Midbrain (tissue), 1 donor: ENCODE measurements at places on chromosomes 6 and 20.

DNA sequence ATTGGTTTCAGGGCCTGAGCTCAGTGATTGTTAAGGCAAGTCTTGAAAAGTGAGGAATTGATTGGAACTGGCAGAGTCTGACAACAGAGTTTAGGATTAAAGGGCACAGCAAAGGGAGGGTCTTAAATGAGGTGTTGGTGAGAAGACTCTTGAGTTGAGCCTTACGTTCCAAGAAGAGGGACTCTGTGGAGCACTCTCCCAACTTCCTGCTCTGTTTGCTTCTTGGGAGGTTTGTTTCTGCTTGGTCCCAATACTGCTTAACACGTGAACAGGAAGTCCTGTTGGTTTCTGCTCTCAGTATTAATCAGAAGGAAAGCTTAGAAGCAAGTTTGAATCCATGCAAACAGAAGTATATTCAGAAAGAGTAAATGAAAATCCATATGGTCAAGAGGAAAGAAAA, 15.6 kb upstream of the SYNDIG1 start:
- peak; percentile 18 for DNase-seq

DNA sequence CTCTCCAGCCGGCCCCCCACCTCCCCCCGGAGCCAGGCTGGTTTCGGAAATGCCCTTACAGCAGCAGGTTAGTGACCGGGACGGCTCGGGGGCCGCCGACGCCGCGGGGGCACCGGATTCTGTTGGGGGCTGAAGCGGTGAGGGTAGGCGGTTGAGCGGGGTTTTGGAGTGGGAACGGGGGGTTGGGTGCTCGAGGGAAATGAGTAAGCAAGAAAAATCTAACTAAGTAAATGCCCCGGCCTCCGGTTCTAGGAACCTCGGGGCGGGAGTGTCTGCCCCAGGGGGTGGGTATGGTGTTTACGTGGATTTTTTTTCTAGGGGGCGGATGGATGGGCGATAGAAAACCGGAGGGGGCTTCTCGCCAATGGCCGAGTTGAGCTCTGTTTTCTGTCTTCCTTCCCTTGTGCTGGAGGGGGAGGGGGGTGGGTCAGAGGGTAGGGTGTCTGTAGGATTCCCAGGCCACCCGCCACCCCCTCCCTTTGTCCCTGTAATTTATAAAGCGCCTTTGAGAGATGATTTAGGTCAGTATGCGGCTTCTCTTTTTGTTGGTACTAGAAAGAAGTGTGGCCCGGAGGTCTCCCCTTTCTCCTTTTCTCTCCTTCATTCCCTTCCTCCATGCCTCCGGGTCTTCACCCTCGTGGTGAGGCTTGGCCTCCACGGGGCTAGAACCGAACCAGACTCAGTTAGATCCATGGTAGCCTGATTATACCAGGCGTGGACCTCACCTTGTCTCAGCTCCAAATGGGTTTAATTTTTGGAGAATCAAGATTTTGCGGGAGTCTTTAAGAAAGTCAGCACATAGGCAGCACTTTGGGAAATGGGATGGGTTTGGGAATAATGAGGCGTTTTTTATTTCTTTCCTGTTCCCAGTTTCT, 2.3 kb downstream of the E2F3 start:
- DNase-seq = peak; percentile 18

GRCh38 chr20:33175123-33175522, 7.2 kb downstream of the BPIFA2 start:
- no peak for DNase-seq

DNA sequence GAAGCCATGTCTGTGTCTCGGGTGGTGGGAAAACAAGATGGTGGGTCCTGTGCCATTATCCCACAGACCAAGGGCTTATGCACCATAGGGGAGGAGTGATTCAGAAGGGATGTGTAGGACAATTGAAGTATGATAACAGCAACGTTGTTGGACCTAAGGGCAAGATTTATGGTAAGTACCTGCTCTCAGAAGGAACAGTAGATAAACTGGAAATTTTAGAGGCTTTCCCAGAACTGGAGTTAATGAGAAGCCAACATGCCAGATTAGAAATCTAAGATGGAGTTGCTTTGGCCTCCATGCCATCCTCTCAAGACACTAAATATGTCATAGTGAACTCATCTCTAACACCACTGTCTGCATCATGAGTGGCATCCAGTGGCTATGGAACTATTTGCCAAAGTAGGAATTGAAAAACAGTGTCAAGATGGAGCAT, 84.7 kb upstream of the MYLIP start:
- DNase-seq = no peak

- no peak for DNase-seq
Measured at GRCh38 chr6:44453146-44453545, 65.6 kb downstream of the CDC5L start.

DNA sequence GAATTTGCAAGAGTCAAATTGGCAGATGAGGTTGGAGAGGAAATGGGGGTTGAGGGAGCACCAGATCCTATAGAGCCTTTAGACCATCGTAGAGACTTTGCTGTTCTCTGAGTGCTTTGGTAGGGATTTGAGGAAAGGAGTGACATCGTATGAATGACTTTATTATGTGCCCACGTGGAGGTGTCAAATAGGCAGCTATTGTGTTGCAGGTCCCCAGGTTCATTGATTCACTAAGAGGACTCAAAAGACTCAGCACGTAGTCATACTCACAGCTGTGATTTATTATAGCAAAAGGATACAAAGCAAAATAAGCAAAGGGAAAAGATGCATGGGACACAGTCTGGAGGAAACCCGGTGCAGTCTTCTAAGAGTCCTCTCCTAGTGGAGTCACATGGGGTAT, 2.2 kb downstream of the MTRES1 start:
- DNase-seq = no peak

- no peak for DNase-seq
Measured at GRCh38 chr6:136087986-136088385, 162.1 kb downstream of the MTFR2 start.

DNA sequence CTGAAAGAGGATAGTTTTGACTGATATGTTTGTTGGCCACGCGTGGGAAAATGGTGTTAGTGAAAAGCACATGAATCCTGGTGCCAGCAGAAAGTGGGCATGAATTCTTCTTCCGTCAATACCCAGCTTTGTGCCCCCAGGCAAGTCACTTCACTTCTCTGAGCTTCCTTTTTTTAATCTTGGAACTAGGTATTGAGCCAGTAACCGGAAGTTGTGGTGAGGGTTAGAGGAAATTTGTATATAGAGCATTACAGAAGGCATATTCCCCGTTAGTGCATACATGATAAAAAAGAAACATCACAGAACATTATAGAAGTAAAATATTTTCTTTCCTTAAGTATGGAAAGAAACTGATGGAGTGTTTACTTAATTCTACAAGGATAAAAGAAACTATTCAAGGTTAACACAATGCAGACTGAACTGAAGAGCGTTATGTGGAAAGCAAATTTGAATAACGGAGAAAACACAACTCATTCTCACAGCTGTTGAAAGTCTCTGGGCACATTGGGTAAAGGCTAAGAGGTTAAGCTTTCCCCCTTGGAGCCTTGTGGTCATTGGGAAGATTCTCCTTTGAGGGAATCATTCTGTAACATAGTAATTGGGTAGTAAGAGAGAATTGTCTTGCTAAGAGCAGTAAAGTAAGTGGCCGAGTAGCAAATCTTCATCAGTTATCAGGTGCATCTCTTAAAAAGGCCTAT, 223.1 kb downstream of the BCAS1 start:
- DNase-seq = no peak

- DNase-seq = no peak
Measured at GRCh38 chr20:57190536-57191264, 75.7 kb downstream of the BMP7 start.

DNA sequence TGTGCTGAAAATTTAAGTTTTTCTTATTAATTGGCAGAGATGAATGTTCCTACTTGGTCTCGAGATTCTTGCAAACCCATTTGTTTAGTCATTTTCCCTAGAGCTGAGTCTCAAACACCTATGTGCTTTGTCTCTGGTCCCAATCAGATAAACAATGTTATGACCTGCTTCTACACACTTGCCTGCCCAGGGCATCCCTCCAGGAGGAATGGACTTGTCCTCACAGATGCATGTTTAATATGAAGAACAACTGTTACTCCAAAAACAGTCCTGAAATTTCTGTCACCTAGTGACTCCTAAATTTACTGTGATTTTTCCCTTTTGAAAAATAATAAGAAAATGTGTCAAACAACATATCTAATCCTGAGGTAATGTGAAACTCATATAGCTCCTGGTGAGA, 43.7 kb downstream of the HDGFL1 start:
- DNase-seq = no peak

GRCh38 chr20:34880215-34880850, 3.9 kb downstream of the ACSS2 start:
- DNase-seq = peak; percentile 59

- DNase-seq = no peak
Measured at GRCh38 chr20:15630360-15630759, 942.9 kb downstream of the KIF16B start.

DNA sequence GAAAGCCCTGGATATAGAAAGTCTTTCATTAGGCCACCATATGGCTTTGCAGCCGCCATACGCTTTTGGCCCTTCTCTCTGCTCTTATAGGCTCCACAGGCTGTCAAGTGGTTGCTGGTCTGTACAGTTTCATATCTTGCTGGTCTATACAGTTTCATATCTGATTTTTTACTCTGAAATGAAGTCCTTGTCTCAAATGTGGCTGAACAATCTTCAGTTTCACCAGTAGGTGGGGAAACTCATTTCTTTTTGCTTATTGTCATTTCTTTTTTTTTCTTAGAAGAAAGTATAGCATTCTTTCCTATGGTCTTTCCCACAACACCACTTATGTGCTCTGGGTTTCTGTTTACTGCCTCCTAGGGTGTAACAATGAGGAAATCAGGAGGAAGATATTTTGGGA, 771.4 kb upstream of the MMS22L start:
- DNase-seq = no peak

- no peak for DNase-seq
Measured at GRCh38 chr6:92748131-92748530, 671.2 kb downstream of the EPHA7 start.

DNA sequence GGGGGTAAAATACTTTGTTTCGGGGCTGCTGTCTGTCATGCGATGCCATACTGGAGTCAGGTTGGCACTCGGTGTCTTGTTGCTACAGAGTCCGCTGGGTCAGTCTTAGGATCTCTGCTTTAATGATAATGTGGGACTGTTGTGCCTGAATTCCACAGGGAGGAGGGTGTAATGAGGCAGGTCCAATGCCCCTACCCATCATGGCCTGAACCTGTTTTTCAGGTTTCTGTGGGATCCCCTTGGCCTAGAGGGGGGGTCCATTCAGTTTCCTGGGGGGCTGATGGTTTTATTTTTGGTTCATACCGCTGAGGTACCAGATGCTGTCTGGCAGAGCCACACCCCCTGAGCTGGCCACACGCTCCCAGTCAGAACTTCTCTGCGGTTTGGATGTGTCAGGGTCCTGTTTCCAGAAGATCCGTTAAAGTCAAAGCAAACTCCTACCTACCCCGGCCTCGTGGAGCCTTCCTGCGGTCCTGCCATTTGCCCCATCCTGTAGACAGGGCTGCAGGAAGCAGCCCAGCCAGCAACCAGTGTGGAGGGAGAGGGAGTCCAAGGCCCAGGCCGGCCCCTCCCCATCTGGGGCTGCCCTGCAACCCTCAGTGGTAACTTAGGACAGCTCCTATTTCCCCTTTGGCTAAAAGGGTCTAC, 69.7 kb downstream of the TCP11 start:
- DNase-seq = no peak

DNA sequence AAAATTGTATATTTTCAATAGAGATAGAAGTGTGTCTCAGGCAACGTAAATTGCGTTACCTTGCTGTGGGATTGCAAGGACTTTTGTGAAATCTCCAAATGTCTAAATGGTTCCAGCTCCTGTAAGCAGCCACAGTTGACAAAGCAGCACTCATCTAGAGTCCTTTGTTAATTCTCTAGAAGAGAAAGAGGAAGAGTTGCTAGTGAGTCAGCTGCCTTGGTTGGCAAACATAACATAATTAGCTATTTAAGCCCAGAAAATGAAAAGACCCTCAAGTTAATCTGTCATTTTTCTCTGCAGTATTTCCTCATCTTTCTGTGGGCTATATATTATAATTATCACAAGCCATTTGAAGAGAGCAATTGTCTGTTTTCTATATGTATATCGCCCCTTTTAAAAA, 66.4 kb upstream of the FABP7 start:
- DNase-seq = no peak

DNA sequence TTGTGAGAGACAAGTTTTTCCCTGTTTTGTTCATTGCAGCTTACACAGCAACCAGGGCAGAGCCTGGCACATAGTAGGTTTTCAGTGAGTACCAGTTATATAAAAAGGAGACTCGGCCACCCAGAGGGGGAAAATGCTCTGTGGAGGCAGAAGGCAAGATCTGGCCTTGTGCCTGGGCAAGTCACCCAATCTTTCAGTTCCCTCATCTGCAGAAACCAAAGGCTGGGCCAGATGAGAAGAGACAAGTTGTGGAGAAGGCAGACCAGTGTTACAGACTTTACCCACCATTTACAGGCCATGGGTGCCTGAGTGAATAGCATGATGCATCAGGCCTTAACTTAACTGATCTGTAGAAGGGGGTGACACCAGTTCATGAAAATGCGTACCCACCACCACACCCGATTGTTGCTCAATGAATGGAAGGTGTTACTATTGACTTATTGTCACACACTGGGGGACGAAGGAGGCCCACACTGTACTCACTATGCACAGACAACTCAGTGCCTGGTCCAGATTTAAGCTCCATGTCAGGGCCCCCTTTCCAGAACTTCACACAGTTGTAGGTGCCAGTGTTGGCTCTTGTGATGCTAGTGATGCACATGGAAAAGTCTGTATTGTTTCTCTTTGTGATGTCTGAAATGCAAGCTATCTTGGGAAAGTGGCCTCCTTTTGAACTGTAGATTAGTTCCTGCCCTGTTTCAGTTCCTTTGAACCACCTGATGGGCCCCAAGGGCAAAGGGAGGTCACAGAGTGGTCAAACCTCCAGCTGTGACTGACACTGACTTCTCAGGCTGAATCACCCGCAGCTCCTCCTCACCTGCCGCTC, 64.3 kb upstream of the SIRPG start:
- no peak for DNase-seq

GRCh38 chr6:6593867-6594468, 5.4 kb downstream of the LY86 start:
- no peak for DNase-seq

GRCh38 chr20:24102290-24102689, 113.7 kb upstream of the GGTLC1 start:
- no peak for DNase-seq

DNA sequence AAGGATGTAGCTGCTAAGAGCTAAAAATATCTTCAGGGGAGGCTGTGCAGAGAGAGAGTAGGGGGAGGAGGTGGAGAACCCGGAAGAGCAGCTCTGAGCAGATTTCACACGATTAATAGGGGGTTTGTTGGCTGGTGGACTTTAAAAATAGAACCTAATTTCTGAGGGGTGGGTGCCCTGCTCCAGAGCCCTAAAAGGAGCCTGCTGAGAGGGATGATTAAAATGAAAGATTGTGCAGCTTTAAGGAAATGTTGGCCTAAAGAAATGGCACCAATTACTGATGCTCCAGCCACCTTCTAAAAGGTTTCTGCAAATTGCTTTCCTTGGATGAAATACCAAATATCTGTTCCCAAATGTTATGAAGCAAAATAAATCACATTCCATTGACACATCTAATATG, 202.8 kb upstream of the BTBD3 start:
- DNase-seq = no peak

DNA sequence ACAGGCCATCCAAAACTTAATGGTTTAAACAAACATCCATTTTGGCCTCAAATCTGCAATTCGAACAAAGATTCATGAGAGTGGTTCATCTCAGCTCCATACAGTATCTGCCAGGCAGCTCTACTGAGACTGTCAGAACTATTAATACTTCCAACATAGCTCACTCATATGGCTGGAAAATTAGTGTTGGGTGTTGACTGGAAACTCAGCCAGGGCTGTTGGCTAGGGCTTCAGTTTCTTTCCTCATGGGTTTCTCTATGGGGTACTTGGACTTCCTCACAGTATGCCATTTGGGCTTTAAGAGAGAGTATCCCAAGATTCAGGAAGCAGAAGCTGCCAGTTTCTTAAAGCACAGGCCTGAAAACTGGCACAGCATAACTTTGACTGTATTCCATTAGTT, 240.3 kb downstream of the TPBG start:
- no peak for DNase-seq
